ENCODE measurements at places on chromosomes 16 and 17.
A peak's percentile ranks its signal among the peaks of the same experiment; 100 is the strongest.

GRCh38 chr16:83781-84615 lies 6.0 kb downstream of the MPG start:
- peak; percentile 39 for DNase-seq

GRCh38 chr16:15644267-15644961 lies 1.5 kb upstream of the MARF1 start:
- no peak for DNase-seq

GRCh38 chr17:9644910-9645751 lies at the start of gene USP43:
USP43 (plus strand) TSS chr17:9645517; CDS start chr17:9645633, 116 bp downstream.
- DNase-seq, result no peak

DNA sequence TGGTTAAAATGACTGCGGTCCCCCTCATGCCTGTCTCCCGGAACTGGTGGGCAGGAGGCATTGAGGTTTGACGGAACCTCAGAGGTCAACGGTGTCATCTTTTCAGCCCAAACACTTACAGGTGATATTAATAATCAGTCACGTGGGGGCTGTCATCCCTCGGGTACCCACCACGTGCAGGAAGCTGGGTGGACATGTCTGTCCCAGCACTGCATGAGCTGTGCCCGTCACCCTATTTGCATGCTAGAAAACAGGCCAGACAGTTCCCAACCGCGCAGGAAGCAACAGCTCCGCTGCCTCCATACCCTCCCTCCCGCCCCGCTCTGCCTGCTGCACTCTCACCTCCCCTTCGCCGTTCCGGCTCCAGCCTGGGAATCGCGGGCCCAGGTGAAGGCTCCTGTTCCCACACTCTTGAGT lies 1.4 kb downstream of the SYNGR3 start:
- no peak for DNase-seq

- peak; percentile 15 for DNase-seq
Observed at GRCh38 chr16:81136390-81137335, 40.5 kb upstream of the GCSH start.

- no peak for DNase-seq
Observed at GRCh38 chr17:68125111-68125870, 89.8 kb downstream of the KPNA2 start.

DNA sequence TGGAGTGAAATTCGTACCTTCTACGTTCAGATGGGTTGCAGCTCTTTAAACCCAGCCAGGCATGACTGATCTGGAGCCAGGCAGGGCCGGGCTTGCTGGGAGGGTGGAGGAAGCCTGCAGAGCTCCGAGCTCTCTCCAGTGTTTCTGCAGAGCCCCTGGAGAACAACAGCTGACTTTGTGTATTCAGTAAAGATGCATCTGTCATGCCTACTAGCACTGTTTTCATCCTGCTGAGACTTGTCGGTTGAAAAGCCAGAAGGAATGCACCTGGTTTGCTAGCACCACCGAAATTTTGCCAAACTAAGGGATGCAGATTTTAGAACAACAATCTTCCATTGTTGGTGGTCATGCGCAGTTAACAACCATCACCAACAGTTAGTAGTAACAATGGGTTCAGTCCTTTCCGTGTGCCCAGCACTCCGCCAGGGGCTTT lies 22.4 kb upstream of the SCNN1B start:
- DNase-seq, result no peak

GRCh38 chr17:35808240-35808961 lies 883 bp upstream of the TAF15 start:
- no peak for DNase-seq

DNA sequence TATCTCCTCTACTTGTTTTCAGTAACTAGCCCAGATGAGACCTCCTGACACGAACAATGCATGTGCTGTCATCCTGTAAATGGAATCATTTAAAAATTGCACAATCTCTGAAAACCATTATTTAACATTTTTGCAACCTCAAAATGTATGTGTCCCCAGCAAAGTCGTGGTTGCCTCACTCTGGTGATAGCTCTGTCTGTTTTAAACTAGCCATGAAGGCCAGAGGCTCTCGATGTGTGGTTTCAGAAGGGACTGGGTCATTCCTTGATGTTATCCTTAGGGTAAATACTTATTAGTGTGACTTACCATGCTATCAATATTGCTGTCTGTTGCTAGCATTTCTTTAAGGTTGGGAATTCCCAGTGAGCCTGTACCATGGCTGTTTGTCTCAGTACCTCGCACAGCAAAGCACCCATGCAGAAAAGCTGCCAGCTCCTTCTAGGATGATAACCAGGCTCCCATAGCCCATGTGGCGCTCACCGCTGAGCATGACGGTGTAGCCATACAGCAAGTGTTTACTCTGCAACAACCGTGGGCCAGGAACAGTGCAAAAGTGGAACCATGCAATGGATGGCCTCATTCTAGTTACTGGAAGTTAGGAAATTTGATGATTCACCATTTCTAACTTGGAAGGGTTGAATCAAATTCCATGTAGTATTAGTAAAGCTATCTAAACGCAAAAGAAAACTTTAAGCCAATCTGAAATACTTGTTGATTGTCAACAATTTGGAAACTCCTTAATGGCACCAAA lies 2.9 kb upstream of the PGS1 start:
- DNase-seq, result peak; percentile 97

DNA sequence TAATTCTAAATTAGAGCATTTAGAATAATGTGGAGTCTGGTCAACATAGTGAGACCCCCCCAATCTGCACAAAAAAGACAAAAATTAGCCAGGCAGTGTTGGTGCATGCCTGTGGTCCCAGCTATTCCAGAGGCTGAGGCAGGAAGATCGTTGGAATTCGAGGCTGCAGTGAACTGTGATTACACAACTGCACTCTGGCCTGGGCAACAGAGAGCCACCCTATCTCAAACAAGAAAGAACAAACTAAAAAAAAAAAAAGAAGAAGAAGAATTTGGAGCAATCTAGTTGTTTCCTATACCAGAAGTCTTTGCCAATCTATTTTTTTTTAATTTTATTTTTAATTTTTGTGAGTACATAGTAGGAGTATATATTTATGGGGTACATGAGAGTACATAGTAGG lies 6.0 kb downstream of the CETP start:
- DNase-seq, result peak; percentile 50

GRCh38 chr16:54912720-54913119 lies 17.9 kb upstream of the IRX5 start:
- DNase-seq, result no peak

DNA sequence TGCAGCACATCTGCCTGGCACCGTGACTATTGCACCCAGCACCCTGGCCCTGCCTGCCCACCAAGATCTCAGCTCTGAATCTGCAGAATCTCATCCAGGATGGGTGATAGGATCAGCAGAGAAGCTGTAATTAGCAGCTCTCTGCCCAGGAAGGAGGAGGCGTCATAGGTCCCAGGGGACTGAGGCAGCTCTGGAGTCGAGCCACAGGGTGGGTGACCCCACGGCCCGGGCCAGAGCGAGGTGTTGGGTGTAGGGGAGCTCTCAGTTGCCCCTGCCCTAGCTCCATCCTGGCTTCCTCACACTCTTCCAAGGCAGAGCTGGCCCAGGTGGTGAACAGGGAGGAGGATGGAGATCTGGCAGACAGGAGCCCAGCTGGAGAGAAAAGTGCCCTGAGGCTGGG lies 18.2 kb upstream of the FAM83G start:
- DNase-seq, result no peak

DNA sequence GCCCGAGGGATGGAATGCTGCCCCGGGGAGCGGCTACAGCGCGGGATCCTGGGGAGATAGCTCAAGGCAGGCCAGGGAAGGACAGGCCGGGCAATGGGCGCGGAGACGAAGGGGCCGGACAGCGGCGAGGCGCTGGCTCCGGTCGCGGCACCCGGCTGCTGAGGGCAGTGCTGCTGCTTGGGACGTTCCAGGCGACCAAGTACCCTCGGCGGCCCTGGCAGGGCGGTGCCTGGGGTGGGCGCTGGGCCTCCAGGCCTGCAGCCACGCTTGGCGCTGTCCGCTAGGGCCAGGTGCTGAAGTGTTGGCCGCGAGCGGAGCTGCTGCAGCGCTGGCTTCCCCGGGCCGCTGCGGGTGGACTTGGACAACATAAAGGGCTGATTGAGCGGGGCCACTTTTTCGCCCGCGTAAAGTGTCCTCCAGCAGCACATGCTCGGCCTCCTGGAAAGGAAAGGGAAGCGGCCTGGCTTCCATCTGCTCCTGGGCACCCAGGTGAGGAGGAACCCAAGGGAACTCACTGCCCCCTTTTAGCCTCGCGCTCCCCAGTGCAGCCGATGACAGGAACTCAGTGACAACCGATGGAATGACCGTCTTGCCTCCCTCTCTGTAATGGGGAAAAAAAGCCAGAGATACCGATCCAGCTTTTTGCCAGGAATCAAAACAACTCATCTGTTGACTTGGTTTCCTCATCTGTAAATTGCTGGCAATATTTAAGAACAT lies 23.7 kb downstream of the CLEC3A start:
- peak; percentile 57 for DNase-seq

- no peak for DNase-seq
Observed at GRCh38 chr16:85436636-85437165, 176.4 kb upstream of the GSE1 start.

GRCh38 chr17:22454070-22454999 lies 762.0 kb downstream of the KCNJ18 start:
- no peak for DNase-seq

GRCh38 chr17:82789051-82789592 lies 37.3 kb downstream of the TBCD start:
- DNase-seq, result no peak

DNA sequence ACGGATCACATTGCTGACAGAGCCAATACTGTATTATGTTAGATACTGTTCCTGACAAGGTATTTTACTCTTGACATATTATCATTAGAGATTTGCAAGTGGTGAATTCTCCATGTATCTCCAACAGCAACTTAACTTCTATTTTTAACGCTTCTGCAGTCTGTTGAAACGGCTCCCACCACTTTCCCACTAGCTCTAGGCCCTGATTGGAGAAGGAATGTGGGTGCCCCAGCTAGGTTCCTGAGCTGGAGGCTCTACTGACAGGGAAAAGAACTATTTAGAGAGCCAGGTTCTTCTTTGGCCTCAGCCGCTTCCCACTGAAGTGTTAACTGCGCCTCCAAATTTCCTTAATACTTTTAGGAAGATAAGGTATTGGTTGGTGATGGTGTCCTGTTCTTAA lies 191.8 kb downstream of the RBFOX1 start:
- no peak for DNase-seq

DNA sequence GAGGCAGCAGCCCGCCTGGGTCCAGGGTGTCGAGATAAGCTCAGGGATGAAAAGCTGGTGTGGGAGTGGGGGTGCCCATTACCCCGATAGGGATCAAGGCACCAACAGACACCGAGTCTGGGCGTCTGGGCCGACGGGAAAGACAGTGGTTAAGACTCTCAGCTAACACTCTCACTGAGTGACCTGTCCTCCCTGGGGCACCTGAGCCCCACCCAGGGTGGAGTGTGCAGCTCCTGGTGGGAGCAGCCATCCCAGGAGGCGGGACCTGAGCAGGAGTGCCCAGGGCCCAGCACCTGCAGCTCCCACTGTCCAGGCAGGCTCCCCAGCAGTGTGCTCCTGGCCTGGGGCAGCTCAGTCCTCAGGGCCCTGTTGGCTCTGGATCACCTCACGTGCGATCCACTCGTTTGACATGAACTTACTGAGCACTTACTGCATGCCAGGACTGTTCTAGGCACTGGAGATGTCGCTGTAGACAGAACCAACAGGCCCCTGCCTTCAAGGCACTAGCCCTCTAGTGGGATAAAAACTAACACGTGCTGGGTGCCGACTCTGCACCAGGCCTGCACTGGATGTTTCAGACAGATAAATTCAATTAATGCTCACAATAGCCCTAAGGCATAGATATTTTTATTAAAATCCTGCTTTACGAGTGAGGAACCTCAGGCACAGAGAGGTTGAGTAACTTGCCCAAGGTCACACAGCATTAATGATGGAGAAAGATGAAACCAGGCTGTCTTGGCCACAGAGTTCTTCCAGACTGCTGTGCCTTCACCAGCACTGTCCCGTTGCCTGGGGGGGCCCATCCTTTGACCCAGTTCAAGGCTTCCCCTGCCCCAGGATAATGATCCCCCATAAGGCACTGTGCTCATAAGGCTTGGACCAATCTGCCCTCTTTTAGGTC lies 1.9 kb downstream of the EVPLL start:
- no peak for DNase-seq

- DNase-seq, result peak; percentile 76
Observed at GRCh38 chr17:75783069-75783783, 1.4 kb upstream of the UNK start.

GRCh38 chr16:78217276-78217675 lies 117.8 kb downstream of the WWOX start:
- no peak for DNase-seq

DNA sequence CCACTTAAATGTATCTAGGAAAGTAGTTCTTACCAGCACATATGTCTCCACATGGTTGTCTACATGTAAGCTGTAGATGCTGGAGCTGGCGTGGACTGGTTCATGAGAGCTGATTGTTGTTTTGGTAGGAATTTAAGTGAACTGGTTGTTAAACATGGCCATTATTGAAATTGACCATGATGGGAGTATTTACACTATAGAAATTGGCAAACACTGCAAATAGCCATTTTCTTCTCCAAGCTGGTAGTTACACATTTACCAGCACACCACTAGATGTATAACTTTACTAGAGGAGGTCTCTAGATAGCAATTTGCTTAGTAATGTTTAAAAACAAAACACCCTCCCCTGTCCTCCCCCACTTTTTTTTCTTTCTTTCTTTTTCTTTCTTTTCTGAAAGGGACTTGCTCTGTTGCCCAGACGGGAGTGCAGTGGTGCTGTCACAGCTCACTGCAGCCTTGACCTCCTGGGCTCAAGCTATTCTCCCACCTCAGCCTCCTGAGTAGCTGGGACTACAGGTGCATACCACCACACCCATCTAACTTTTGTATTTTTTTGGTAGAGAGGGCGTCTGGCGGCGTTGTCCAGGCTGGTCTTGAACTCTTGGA lies 24.2 kb downstream of the IGSF6 start:
- no peak for DNase-seq

DNA sequence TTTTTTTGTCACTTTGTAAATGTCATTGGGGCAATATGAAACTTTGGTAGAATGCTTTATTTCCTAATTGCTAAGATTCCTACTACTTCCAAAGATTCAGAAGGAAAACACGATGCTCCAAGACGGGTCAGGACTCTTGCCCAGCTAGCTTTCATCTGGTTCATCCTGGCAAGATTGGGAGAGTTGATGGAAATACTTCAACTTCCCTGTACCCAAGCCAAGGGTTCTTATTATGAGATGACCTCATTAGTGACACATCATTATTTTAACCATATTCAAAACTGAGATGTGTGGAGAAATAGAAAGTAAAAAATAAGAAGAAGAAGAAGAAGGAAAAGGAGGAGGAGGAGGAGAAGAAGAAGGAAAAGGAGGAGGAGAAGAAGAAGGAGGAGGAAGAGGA lies 25.6 kb downstream of the SOX9 start:
- no peak for DNase-seq

- no peak for DNase-seq
Observed at GRCh38 chr17:3982113-3982512, 17.9 kb upstream of the ATP2A3 start.

DNA sequence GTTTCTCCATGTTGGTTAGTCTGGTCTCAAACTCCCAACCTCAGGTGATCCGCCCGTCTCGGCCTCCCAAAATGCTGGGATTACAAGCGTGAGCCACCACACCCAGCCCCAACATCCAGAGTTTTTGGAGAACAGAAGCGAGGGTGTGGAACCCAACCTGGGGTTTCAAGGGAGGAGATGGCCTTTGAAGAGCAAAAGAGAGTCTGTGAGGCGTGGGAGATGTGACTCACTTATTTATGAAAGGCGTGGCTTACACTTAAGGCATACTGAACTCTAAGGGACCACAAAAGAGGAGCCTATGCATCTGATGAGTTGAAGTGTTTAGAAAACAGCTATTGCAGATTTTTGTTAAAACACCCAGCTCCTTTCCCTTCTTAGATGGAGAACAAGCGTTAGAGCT lies 18.9 kb downstream of the ARSG start:
- no peak for DNase-seq

GRCh38 chr17:10120109-10120485 lies 78.3 kb downstream of the GAS7 start:
- no peak for DNase-seq

- no peak for DNase-seq
Observed at GRCh38 chr16:2214719-2214968, at the start of gene PGP. PGP (minus strand) TSS chr16:2214840; CDS start chr16:2214777, 63 bp downstream.
